ENCODE measurements at places on chromosomes 7 and 10.

DNA sequence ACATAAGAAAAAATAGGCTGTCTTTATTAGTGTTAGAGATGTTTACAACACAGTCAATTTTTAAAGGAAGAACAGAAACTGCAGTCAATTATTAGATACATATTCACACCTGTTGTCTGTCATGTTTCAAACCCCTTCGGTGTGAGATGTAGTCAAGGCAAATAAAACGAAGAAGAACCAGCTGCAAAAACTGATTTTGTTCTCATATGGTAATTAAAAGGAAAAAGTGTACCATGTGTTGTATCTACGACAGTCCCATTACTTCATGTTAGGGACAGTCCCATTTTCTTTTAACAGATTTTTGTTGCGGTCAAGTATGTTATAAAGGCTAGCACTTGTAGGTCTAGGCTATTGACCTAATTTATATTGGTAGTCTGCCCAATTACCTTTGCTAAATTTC is 149.4 kb downstream of the LRRN3 start:
- DNase-seq, result no peak

DNA sequence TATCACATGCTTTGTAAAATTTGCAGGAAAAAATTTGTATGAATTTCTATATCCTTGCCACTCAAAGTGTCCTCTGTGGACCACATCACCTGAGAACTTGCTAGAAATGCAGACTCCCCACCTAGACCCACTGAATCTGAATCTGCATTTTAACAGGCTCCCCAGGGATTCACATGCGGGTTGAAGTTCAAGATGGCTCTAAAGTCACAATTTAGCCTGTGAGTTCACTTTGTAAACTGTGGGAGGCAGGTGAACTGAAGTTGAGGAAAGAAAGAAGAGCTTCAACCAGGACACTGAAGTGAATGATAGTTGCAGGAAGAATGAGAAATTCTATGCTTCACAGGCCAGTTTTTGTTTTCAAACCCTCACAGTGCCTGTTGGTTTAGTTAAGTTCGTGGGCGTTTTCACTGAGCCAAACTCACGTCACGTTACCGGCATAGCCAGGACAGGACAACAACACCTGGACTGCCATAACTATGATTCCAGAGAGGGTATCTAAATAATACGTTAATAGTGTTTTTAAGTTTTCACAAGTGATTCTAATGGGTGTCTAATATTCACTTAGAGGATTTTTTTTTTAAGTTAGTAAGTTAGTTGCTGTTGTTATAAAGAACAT is 240.0 kb downstream of the PHTF2 start:
- DNase-seq, result no peak

DNA sequence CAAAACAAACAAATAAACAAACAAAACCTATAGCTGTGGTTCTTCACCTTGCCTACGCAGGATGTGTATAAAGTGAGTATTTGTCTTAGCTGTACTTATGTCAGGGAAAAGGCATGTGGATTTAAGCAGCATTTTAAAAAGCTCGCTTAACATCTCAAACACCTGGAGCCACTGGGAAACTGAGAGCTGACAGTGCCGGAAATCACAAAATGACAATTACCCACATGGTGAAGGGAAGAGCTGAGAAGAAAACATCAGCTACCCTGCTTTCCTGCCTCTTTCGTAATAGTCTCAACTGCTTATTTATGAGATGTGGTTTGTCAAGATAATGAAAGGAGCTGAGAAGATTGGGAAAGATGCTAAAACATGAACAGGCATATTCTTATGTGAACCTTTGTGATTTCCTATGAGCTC is 31.1 kb upstream of the MSMB start:
- no peak for DNase-seq

GRCh38 chr10:16155834-16156233 is 281.0 kb upstream of the PTER start:
- DNase-seq, result no peak

DNA sequence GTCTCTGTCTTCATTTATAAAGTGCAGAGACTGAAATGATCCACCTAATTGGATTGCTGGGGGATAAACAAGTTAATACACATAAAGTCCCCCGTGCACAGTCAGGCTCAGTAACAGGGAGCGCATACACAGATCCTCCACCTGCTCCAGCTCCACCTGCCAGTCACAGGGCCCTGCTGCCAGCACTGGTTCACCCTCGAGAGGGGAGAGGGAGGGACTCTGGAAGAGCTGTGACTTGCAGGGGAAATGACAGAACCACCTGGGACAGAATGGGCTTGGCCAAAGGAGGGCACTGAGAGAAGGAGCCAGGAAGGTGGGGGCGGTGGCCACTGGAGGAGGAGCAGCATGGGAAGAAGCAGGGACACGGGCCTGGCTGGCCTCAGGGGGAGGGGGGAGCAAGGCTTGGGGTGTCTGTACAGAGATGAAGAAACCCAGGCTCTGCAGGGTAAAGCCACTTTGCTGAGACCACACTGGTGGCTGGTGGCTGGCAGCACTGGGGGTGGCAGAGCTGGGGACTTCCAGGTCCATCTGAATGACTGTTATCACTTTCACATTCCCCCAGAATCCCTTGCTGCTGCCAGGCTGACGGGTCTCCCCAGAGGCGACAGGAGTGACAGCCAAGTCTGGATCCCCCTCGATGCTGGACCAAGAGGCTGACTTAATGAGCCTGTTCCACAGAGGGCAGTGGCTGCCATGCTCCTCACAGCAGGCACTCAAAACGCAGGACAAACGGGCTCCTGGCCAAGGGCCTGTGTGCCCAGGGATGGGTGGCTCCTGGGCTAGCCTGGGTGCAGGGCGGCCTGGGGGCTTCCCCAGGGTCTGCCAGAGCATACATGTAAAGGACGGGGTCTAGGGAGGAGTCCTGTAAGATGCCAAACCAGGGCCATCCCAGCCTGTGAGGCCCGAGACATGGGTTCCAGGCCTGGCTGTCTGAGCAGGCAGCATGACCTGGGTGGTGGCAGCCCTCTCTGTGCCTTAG is 151.1 kb downstream of the SH3PXD2A start:
- DNase-seq, result no peak

- no peak for DNase-seq
These were observed 444.1 kb upstream of the LRRN3 start for GRCh38 chr7:110646804-110647203.

DNA sequence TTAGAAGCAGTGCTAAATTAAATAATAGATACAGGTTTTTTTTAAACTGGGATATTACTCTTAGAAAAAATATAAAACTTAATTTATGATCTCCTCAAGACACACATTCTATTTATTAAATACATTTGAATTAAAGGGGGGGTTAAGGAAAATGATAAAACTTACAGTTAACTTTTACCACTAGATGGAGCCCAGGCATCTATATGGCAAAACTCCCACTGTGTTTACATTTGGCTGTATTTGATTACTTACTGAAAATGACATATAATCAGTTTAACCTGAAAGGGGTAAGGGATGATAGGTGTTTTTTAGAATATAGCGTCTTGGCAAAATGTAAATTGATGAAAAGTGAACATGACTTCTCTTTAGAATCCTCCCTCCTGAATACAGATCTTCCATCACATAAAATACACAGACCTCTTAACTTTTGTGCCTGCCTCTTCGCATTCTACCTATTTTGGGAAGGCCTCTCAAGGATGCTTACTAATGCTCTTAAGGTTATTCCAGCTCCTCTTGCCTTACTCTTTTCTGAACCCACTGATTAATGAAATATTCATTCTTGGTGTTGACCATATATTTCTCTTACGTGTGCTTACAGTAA is 235.7 kb downstream of the AGMO start:
- DNase-seq, result no peak

- DNase-seq, result no peak
These were observed 10.2 kb downstream of the WDR11 start for GRCh38 chr10:120861178-120861855.

GRCh38 chr10:79017882-79018520 is 50.8 kb upstream of the ZMIZ1 start:
- no peak for DNase-seq

GRCh38 chr10:121531076-121531829 is 67.0 kb downstream of the FGFR2 start:
- no peak for DNase-seq

DNA sequence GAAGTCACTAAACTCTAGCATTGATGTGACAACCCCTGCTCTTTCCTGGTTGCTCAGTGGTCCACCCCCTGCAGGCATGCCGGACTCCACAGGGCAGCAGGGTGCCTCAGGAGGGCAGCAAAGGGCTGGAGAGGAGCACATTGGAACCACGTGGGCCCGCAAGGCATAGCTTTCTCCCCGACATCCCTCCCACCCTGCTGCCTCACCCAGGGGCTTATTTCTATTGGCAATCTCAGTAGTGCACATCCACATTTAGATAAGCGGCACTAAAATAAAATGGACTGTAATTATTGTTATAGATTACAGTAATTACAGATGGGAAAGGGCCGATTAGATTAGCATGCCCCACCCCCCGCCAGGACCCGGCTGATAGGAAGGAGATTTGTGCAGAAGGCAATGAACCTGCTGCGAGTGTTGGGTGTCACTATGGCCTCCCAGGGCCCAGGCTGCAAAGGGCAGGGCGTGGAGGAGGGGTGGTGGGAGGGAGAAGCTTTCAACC is 580.1 kb downstream of the GRID1 start:
- DNase-seq, result no peak

Data from activated T-helper 9 cell treated with anti-CD3 and anti-CD28 coated beads, Interleukin-2, amount 50 U/mL, for 16 hours (primary cell).